ENCODE measurements at places on chromosomes 4 and X.

- DNase-seq = no peak
These were observed 92.2 kb downstream of the HUWE1 start for GRCh38 chrX:53594354-53594753.

- DNase-seq = no peak
These were observed 556.0 kb upstream of the CPEB2 start for GRCh38 chr4:14446311-14446710.

DNA sequence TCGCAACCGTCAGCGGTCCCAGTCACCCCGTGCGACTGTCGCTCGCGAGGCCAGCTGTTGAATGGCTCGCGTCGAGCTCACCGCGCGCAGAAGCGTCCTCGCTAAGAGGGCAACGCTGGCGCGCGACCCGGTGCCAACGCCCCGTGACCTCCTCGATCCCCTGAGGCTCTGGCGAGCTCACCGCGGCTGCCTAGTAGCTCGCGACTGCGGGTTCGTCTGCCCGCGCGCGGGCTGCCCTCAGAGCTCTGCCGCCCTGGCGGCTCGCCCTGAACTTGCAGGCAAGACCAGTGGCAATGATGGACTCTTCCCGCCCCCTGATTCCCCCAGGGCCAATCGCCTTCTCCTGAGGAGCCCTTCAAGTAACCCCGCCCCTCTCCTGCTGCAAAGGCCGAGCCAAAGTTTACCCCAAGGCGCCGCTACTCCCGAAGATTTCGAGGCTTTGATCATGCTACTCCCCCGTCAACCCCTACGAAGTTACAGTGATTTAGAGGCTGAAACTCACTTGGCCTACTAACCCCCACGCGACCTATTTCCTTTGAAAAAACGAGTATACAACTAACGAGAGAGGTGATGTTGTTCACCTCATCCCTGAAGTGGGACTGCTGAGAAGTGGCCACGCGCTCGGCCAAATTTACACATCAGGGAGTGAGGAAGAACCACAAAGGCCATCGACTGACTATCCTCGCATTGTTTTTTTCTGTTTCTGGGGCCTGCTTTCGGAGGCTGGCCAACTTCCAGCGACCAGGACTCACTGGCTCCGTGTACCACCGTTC, 37.5 kb downstream of the PGRMC1 start:
- DNase-seq = no peak

GRCh38 chr4:54017974-54018373, 46.4 kb downstream of the CHIC2 start:
- DNase-seq = no peak

GRCh38 chrX:106159861-106160282, 8.2 kb upstream of the PWWP3B start:
- DNase-seq = no peak

DNA sequence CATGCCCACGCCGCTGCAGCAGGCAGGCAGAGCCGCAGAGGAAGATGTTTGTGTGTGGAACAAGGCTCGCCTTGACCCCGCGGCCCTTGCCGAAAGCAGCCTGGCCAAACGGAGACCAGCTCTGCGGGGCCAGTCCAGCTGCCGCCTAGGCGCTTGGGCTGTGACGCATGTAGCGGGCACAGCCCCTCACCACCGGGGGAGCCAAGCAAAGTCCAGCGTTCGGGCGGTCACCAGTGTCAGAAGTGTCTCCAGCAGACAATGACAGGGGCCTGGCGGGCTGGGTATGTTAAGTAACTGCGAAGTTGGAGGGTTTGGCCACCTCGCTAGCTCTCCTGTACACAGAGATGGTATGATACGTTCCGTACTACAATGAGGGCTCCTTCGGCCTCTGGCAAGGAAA, 1.3 kb downstream of the AMER1 start:
- no peak for DNase-seq

DNA sequence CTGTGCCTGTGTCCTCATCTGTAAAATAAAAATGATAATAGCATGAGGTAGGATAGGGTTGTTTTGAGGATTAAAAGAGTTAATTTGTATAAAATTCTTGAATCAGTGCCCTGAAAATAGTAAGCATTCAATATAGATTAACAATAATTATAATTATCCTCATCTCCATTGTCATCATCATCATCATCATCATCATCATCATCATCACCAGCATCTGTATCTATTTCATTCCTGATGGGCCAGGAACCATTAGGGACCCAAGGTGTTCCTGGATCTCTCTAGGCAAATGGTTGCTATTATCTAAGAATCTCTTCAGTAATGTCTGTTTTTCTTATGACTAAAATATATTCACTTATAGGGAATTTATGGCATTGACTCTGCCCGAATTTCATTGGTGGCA, 31.6 kb downstream of the RASSF6 start:
- DNase-seq = no peak

- no peak for DNase-seq
These were observed 1.4 kb downstream of the PCGF3 start for GRCh38 chr4:706834-707598.

DNA sequence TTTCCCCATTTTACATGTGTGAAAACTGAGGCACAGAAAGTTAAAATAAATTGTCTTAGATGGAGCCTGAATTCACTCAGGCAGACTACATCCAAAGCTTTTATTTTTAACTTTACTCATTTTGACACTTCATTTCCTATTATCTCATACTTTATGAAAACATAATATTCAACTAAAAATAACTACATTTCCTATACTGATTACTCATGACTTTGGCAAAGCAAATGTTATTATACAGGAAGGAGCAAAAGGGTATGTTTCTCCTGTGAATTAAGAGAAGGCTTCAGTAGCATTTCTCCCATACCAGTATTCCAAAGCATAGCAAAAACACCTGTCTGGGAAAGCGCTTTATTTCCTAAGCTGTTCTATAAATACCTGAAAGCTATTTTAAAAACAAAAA, 178.6 kb downstream of the ADAMTS3 start:
- no peak for DNase-seq

All from OCI-M1 (cell line).